ENCODE measurements at places on chromosomes 5 and 9.

DNA sequence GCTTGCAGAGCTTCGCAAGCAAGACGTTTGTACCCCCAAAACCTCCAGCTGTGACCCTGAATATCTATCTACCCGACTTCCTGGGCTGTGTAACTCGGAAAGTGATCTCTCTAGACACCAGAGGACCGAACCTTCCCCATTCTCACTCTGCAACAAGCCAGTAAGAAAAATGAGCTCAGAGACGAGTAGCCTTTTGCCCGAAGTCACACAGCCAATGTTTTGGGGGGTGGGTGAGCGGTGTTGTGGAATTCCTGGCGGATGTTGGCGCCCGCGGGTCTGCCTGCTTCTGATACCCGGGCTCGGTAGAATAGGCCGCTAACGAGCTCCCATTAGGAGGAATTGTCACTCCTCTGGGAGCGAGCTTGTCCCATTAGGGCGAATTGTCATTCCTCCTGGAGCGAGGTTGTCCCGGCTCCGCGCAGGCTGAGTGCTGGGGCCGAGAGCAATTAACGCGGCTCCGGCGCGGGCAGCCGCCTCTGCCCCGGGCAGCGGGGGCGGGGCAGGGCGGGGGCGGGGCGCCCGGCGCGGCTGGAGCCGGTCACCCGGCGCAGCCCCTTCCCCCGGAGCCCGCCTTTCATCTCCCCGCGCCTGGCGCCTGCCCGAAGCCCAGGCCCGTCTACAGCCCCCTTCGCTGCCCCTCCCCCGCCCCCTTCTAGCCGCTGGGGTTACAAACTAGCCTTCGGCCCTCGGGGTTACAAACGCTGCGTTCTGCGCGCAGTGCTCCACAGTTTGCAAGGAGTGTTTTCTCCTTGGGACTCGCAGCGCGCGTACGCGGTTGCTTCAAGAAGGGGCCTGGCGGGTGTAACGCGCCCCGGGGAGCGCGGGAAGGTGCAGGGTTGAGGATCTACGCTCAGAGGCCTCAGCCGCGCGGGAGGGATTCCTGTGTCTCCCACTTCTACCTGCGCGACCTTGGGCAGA, 3.5 kb upstream of the MSX2 start:
- DNase-seq = peak; percentile 90

GRCh38 chr9:135359764-135360163, 119.8 kb upstream of the PPP1R26 start:
- no peak for DNase-seq

DNA sequence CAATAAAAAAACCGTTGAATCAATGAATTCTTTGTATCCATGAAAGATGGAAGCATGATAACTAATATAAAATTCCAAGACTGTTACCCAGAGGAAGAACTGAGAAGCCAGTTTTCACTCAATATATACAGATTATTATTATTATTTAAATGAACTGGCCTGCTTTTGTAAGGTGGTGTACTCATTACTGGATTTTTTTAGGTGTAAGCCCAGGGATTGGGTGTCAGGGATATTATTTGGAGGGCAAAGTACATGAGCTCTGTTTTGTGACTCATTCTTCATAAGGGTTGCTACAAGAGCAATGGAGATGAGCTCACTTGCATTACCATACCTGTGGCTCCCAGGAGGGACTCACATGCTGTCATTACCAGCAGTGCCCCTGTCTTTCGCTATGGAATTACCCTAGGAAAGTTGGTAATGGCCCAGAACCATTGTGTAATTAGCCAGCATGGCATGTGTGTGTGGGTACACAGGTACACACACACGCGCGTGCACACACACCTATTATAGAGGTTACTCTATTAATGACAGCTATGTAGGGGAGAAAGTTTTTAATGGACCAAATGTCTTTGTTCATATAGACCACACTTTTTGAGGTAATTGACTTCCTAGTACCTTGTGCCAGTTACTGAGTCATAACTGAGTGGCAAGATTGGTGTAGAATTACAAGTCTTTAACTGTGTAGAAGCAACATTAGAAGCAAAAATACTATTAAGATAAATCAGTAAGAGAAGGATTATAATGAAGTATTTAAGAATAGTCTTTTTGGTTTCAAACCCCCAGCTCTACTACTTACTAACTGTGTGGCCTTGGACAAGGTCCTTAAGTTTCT, 143.4 kb downstream of the GDNF start:
- no peak for DNase-seq

DNA sequence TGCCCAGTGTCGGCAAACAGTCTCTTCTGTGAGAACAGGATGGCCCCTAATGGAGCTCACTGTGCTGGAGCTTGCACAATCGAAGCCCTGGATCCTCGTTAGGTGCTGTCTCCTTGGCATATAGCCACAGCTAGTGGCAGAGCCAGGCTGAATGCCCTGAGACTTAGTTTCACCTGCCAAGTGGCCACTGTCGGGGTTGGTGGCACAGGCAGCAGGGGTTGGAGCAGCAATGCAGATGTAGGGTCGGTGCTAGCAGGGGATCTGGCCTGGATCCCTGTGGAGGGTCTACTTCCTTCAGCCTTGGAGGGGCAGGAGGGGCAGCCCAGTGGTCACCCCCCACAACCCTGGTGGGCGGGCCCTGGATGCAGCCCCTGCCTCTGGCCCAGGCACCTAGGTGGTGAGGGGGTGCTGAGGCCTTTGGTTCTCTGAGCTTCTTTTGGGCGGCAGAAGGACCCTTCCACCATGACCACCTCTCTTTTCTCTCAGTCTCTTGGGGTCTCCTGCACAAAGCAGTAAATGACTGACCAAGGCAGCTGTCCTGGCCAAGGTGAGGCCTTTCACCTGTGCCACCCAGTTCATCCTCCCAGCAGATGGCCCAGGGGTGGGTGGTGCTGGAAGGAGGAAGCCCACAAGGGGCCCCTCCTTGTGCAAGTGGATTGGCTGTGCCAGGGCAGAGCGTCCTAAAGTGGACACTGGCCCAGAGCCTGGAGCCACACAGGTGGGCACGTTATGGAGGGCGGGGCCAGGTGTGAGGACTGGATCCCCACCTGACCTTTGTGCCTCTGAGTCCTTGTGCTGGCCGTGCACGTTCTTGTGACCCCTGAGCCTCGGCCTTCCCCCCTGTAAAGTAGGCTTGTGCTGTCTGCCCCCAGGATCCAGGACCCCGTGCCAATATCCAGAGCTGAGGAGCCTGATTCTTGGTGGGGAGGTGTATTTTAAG, 44.8 kb downstream of the PHF2 start:
- DNase-seq = peak; percentile 34

GRCh38 chr5:175589714-175590113, 68.2 kb upstream of the HRH2 start:
- DNase-seq = no peak

GRCh38 chr5:62786099-62786498, 207.5 kb downstream of the LRRC70 start:
- DNase-seq = no peak

GRCh38 chr9:14438232-14439021, 124.5 kb upstream of the NFIB start:
- DNase-seq = no peak

DNA sequence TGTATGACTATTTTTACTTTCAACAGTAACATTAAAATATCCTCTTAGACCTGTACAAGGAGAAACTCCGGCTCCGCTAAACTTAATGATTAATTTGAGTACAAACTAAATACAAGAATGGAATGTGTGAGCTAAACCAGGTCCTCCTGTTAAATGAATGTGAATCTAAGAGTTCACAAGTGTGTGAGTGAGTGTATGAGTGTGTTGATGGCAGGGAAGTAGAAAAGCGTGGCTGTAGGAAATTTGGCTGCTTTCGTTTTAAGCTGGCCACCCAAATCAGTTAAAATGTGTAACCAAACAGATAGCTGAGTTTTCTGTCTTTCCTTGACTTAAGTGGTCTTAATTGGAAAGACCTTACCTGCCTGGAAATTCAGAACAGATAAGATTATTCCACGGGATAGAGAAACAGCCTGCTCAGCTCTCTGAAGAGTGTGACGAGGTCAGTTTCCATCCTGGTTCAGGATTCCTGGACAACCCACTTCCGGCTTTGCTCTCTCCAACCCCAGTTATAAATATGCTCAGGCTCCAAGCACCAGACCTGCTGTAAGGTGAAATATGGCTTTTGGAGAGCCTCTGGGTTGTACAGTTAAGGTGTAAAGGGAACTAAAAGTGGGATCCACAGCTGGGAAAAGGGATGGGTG, 908.6 kb upstream of the EDIL3 start:
- no peak for DNase-seq

DNA sequence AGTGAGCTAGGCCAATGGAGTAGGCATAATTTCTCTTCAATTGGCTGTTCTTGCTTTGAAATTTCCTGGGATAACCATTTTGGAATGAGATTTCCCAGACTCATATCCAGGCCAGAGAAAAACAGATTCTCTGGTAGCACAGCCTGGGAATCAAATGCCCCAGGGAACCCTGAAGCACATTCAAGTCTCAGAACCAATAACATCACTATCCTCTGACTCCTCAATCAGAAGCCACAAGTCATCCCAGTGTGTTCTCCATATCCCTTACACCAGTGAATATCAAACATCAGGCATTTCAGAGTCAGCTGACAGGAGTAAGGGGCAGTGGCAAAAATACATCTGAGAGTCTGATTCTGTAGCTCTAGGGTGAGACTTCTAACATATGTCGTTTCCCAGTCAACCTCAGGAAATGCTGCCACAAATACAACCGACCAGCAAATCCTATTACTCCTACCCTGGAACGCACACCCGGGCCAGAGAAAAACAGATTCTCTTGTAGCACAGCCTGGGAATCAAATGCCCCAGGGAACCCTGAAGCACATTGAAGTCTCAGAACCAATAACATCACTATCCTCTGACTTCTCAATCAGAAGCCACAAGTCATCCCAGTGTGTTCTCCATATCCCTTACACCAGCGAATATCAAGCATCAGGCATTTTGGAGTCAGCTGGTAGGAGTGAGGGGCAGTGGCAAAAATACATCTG, 537.7 kb upstream of the NMUR2 start:
- DNase-seq = no peak

- DNase-seq = no peak
These were observed at the start of gene PCDHGA1 for GRCh38 chr5:141330299-141331080. PCDHGA1 (plus strand) TSS chr5:141330514.

DNA sequence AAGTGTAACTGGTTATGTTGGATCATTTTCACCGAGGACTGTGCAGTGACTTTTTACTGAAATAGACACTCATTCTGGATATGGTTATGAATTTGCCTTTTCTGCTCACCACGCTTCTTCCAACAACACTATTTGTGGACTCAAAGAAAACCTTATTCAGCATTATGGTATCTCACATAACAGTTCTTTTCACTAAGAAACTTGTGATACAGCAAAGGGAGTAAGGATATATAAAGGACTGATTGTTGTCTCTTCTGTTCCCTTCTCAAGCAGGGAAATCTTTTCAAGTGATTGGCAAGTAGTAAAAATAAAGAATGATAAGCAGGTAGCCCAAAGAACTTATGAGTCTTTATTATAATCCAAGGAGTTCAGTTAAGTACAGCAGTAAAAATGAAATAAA, 131.5 kb upstream of the SV2C start:
- no peak for DNase-seq

- DNase-seq = no peak
These were observed 166.8 kb downstream of the NR3C1 start for GRCh38 chr5:143236682-143237081.

DNA sequence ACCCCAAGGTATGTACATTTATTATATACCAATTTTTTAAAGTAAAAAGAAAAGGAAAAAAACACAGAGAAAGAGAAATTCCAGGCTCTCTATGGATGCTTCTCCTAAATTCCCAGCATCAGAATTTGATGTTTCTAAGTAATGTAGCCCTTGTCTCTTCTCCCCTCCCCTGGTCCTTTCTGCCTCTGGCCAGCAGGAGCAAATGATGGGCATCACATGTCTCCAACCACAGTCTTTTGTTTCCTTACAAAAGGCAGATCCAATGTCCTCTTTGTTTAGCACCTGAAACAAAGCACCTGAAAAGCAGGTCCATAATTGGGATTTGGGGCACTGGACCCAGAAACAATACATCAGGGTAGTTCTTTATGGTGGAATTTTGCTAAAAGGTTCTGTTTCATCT, 50.4 kb upstream of the APC start:
- no peak for DNase-seq

GRCh38 chr5:170053896-170054295, 51.8 kb upstream of the FOXI1 start:
- DNase-seq = no peak

- no peak for DNase-seq
These were observed 38.7 kb upstream of the UBTD2 start for GRCh38 chr5:172322028-172322965.

DNA sequence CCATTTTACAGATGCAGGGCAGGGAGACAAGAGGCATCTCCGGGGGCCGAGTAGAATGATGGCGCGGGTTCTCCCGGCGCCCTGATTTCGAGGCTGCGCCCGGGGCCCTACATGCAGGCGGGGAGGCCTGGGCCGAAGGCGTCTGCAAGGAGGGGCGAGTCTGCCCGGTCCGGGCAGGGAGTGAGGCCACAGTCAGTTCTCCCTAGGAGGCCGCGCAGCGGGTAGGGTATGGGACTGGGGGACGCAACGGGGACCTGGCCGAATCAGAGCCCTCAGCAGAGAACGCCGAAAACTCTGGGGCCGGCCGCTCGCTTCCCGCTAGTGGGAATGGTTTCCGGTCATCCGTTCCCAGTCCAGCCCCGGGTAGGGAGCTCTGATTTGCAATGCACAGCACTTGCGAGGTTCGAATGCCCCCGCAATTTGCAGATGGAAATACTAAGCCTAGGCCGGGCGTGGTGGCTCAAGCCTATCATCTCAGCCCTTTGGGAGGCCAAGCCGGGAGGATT, 6.4 kb downstream of the TLX3 start:
- DNase-seq = no peak

Data from ecto neural progenitor cell (in vitro differentiated cells).